ENCODE measurements at places on chromosomes 1 and 21. TPM values are rescaled to one million over a fixed set of nuclear protein-coding genes. Genes with fewer than 3 reads are reported as not detected.
A peak's percentile ranks its signal among the peaks of the same experiment; 100 is the strongest.

- no peak for DNase-seq
Observed at GRCh38 chr1:239802275-239802674, 289.4 kb upstream of the FMN2 start.

The HCRTR1 gene
- total RNA-seq: 1.0 TPM

The ENAH gene
- 84.4 TPM for total RNA-seq

GRCh38 chr1:54407404-54408146, 1.4 kb upstream of the SSBP3 start:
- peak; percentile 45 for DNase-seq

DNA sequence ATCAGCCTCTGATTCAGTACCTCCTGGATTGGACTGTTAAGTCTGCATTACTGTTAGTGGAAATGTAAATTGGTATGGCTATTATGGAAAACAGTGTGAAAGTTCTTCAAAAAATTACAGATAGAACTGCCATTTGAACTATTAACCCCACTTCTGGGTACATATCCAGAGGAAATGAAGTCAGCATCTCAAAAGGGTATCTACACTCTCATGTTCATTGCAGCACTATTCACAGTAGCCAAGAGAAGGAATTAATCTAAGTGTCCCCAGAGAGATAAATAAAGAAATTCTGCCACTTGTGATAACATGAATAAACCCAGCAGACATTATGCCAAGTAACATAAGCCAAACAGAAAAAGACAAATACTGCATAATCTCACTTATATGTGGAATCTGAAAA, 676.0 kb downstream of the PLA2G4A start:
- DNase-seq: no peak

The MASP2 gene
- not detected for total RNA-seq

The RBP7 gene
- 3.5 TPM for total RNA-seq

The DDR2 gene
- total RNA-seq: 19.6 TPM

The OR10Z1 gene
- total RNA-seq: not detected

The HCN3 gene
- 13.6 TPM for total RNA-seq

The OSCP1 gene
- 32.9 TPM for total RNA-seq

The PAQR7 gene
- 9.1 TPM for total RNA-seq

DNA sequence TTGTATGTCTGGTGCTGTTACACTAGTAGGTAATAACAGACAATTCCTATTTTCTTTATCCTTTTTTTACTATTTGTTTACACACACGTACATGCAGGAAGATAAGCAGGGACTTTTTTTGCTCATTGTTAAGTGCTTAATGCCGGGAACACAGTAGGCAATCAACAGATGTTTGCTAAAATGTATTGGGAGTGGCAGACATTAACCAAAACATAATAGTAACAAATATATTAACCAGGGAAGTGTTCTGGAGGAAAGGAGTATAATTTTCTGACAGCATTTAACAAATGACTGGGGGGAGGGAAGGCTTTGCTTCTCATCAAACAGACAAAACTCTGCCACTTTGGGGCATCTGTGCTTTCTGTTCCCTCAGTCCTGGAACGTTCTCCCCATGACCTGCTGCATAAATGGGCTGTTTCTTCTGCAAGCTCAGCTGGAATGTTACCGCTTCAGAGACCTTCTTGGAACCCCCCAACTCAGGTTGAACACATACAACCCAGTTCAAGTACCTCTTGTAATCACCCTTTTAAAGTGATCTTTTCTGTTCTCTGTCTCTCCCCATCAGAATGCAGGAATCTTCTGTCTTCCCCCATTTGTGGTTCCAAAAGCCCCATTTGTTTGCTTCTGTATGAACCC, 2.1 kb downstream of the CR1L start:
- no peak for DNase-seq

- no peak for DNase-seq
Observed at GRCh38 chr1:109649491-109649914, 6.4 kb upstream of the GSTM4 start.

- no peak for DNase-seq
Observed at GRCh38 chr1:218425647-218426342, 80.7 kb downstream of the TGFB2 start.

DNA sequence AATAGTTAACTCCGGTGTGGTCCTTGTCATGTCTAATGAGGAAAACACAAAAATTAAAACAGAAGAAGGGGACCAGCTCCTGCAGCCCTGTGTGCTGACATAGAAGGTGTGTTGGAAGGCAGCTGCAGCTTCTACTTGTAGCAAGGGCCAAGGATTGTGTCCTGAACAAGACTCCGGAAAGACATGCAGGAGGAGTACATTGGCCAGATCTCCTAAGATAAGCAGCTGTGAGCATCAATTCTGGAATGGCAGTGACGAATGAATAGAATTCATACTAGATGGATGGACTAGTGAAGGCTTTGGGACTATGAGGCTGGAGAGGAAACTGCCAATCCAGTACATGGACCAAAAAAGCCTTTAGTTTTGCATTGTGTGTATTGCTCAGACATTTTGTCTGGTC, 19.3 kb downstream of the RPS6KA1 start:
- DNase-seq: no peak

- DNase-seq: no peak
Observed at GRCh38 chr1:22910286-22910685, 62.4 kb downstream of the LACTBL1 start.

The CELA2A gene
- total RNA-seq: not detected

The CD164L2 gene
- total RNA-seq: not detected

The RAB25 gene
- total RNA-seq: 0.80 TPM

DNA sequence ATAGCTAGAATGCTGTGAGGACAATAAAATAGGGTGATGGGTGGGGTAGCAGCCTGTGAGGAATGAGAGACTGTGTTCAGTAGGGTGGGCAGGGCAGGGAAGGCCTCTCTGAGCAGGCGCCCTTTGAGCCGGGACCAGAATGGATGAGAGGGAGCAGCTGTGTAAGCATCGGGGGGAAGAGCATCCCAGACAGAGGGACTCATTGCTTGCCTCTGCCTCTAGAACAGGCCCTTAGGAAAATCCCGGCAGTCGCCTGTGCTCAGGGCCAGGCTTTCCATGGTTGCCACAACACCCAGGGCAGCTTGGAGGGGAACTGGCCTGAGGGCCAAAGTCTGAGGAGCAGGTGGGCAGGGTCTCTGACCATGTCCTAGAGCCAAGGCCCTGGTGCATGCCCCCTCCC, 774 bp downstream of the SLC2A7 start:
- DNase-seq: no peak

The COL11A1 gene
- 25.2 TPM for total RNA-seq

DNA sequence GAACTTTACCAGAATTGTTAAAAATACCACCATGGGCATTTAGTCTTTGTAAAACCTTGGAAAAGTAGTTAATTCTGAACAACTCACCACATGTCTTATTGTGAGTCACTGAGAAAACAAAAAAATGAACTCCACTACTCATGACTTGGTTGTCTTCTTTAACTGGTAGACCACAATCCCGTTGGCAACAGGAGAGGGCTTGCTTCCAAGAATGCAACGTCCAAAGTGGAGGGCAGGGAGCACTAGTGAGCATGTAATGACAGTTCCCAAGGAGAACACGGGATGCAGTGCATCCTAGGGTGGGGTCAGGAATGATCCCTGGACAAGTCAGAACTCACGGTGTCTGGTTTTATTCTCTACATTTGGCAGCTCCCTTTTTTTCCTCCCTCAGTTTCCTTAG, 15.2 kb upstream of the HMCN1 start:
- no peak for DNase-seq

The PPIAL4G gene
- total RNA-seq: 0.96 TPM

DNA sequence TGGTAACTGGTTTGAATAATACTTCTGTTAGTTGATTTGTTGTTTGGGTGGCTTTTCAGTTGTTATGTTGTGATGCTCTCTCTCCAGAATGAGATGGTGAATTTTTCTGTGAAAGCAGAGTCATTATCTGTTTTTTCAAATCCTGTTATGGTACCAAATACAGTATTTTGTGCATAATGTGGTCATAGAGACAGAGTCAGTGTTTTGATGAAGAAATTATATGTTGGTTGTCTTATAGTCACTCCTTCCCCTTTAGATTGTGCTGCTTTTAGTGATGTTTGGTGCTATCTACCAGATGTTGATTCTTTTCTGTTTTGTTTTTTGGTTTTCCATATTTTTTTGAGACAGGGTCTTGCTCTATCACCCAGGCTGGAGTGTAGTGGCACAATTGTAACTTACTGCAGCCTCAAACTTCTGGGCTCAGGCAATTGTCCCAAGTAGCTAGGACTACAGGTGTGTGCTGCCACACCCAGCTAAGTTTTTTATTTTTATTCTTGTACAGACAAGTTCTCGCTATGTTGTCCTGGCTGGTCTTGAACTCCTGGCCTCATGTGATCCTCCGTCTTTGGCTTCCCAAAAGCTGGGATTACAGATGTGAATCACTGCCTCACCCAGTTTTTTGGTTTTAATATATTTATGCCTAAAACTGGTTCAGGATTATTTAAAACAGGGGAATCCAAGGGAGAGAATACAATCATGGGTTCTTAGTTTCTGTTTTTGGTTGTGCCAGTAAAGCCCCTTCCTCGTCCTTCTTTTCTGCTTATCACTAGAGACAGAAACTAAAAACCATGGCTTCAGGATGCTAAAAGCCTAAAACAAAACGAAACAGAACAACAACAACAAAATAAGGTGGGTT, 7.3 kb downstream of the PPP2R5A start:
- DNase-seq: no peak

- no peak for DNase-seq
Observed at GRCh38 chr21:26280775-26281174, 110.2 kb upstream of the APP start.

The TTC24 gene
- total RNA-seq: 0.87 TPM

The ZNF281 gene
- total RNA-seq: 24.4 TPM

The PDC gene
- not detected for total RNA-seq

The CELA3B gene
- not detected for total RNA-seq

The FCRLB gene
- total RNA-seq: 4.0 TPM

DNA sequence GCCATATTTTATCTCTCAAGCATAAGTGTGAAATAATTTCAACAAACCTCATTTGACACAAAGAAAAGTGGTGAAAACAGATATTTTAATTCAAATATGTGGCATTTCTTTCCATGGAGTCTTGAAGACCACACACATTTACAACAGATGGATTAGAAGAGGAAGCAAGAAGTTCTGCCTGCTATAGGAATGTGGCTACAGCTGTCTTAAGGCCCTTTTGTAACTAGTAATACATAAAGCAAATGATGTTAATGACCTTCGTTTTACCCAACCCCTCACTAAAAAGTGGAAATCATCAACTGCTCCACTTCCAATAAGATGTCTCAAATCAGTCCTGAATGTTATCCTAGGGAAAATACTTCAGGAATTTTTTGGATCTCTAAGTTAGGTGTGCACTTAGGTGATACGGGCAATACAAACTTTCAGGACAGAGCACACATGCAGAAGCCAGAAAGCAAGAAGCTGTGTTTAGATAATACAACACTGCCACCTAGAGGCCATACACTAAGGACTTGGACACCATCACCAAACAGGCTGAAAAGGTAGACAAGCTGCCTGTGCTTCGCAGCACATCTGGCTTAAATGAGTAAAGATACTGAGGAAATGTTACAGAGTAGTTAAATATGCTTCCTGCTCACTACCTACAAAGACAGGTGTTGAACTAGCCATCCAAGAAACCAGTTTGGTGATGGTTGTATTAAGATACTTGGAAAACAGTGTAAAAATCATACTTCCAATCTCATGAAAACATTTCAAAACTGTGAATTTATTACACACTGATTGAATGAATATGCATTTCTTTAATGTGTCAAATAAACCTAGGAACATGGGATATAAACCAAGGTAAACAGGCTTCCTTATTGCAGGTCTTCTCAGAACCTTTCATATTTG, 24.4 kb downstream of the RRAGC start:
- no peak for DNase-seq

GRCh38 chr1:149978547-149979023, 31.9 kb downstream of the OTUD7B start:
- DNase-seq: no peak

The TEKT2 gene
- total RNA-seq: 1.9 TPM

DNA sequence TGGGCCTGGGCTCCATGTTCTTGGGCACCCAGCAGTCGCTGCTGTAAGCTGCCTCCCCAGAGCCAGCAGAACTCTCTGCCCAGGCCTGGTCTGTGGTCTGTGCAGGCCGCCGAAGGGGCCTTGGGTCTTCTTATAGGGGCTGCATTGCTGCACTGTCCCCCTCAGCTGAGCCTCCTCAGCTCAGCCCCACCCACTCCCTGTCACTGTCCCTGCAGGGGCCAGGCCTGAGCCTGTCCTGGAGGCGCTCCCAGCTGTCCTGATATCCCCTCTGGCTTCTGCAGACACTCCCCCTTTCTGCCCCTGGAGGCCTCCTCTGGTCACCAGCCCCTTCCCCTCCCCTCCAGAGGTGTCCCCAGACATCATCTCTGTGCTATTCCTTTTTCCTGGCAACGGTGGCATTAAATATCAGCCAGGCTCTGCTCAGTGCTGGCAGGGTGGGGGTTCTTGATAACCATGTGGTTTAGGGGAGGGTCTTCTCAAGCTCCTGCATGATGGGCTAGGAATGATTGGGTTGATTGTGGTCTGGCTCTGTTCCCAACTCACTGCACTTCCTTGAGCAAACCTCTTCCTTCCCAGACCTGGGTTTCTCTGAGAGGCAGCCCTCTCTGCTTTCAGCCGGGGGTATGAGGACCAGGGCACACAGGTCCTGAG, 3.7 kb upstream of the FOXO6 start:
- no peak for DNase-seq

- no peak for DNase-seq
Observed at GRCh38 chr1:156356875-156357534, 12.0 kb upstream of the RHBG start.

- no peak for DNase-seq
Observed at GRCh38 chr1:198934901-198935305, 296.1 kb downstream of the PTPRC start.

The PHGDH gene
- total RNA-seq: 113 TPM

The GJA9 gene
- 0.38 TPM for total RNA-seq

DNA sequence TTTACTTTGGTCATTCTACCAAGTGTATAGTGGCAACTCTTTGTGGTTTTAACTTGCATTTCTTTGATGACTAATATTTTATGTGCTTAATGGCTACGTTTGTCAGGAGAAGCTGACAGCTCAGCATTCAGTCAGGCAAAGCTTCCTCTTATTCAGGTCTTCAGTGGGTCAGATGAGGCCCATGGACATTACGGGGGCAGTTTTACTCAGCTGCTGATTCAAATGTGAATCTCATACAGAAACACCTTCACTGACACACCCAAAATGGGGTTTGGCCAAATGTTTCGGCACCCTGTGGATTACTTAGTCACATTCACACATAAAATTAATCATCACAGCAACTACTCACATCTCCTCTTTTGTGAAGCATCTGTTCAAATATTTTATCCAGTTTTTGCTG, 104.9 kb upstream of the PLD5 start:
- DNase-seq: no peak

- DNase-seq: no peak
Observed at GRCh38 chr1:204617256-204618147, 68.0 kb downstream of the LRRN2 start.

GRCh38 chr1:228345201-228345930, 61.3 kb downstream of the TRIM11 start:
- DNase-seq: no peak

The GALE gene
- 22.3 TPM for total RNA-seq

The IQCC gene
- 5.1 TPM for total RNA-seq

- no peak for DNase-seq
Observed at GRCh38 chr1:42429603-42430002, 26.2 kb downstream of the ZMYND12 start.

GRCh38 chr1:62876535-62876934, 92.6 kb downstream of the ATG4C start:
- no peak for DNase-seq
